Naive thymus-derived CD4-positive, alpha-beta T cell (primary cell): ENCODE measurements at places on chromosomes 7 and 10. TPM values are rescaled to one million over a fixed set of nuclear protein-coding genes. Genes with fewer than 3 reads are reported as not detected.
A peak's percentile ranks its signal among the peaks of the same experiment; 100 is the strongest.

DNA sequence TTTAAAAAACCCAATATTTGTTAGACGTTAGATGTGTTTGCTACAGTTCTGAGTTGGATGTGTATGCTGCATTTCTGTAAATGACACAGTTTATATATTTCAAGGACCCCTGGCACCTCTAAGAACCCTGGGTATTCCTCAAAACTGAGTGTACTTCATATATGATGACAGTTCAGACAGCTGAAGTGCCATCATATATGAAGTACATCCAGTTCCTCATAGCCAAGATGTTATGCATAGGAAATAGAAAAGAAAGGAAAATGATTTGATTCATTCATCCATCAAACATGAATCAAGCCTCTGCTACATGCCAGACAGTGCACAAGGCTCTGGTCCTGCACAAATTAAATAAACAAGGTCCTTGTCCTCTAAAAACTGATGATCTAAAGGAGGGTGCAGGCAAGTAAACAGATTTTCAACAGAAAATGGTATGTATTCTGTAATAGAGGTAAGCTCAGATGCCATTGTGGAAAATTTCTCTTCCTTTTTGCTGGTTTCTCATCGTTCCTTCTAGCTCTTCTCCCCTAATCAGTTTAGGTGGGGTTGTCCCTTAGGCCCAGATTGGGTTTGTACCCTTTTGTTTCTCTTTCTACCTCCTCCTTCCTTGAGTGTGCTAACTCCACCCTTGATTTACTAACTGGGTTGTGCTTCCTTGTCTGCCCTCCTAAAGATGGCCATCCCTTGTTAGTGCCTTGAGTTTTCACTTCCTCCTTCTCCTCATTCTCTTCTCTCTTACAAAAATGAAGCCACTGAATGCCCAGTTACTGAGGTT is 25.3 kb upstream of the SMIM30 start:
- H3K4me1 ChIP-seq: no peaks in the 10 kb centered on the region
- H3K4me3 ChIP-seq: no peak overlapping the region
- DNase-seq: no peak

DNA sequence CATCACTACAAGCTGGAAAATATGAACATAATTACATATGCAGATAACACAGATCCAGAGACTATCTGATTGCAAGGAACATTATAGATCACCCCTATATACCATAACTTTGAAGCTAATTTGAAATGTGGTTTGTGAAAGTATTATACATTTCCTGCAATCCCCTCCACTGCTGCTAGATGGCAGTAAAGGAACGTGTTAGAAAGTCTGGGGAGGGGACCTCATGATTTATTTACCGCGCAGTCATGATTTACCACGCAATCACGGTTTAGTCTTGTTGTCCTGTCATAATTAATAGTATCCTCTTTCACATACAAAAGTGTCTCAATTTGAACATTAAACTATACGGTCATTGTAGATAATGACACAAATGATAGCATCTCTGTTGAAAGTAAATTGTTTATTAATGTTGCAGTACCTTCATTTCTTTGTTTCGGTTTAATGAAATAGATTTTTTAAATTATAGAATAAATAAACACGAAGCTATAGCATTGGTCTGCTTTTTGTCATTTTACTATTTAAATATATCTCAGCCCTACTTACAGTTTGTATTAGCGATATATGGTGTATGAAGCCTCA is 145.3 kb upstream of the PRSS1 start:
- no peaks in the 10 kb centered on the region for H3K4me1 ChIP-seq
- H3K27ac ChIP-seq: no peak overlapping the region
- no peaks in the 10 kb centered on the region for H3K36me3 ChIP-seq
- no peak overlapping the region for H3K4me3 ChIP-seq
- DNase-seq: peak; percentile 64
- no peaks in the 10 kb centered on the region for H3K27me3 ChIP-seq

DNA sequence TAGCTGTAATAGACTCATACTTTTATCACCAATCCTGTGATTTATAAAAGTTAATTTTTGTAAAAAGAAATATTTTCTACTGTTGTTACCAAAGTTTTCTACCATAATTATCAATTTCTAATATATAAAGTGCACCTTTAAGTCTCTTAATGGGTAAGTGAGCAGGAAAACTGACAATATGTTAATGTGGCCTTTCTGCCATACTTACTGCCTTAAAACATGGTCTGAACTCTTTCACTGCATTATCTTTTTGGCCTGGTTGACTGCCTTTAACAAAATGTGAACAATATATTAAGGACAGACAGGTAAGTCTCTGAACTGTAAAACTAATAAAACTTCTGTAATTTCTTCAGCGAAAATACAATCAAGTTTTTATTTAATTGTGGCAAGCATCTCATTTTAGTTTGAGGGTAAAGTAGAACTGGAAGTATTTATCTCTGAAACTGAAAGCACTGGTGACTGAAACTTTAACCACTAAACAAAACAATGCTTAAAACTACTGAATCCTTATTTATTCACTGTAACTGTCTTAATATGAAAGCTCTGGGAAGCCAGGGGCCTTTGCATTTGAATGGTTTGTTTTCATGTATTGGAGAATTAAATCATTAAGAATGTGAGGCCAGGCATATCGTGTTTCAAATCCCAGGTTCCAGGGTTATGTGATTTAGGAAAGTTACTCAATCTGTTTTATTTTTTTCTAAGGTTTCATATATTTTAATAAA is 948.8 kb upstream of the POT1 start:
- no peak for DNase-seq
- H3K27me3 ChIP-seq: no peaks in the 10 kb centered on the region
- H3K36me3 ChIP-seq: no peaks in the 10 kb centered on the region
- no peak overlapping the region for H3K27ac ChIP-seq
- no peak overlapping the region for H3K4me3 ChIP-seq

DNA sequence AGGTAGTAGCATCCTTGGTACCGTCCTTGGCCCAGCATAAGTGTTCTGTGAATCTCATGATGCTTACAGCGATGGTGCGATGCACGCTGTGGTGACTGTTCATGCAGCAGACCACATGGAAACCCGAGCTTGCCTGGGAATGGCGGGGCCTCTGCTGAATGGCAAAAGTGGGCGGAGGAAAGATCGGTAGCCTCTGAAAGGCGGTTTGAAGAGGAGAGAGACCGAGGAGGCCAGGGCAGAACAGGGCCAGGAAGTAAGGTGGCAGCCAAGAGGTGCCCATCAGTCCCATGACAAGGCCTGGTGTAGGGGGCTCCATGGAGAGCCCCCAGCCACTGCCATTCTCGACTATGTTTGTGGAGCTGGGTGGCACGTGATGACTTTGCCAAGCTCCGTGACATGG is 33.2 kb upstream of the CNPY1 start:
- no peaks in the 10 kb centered on the region for H3K36me3 ChIP-seq
- H3K4me3 ChIP-seq: no peak overlapping the region
- H3K27ac ChIP-seq: no peak overlapping the region
- DNase-seq: no peak
- H3K27me3 ChIP-seq: no peaks in the 10 kb centered on the region

The SUV39H2 gene
- total RNA-seq: 7.4 TPM

The HKDC1 gene
- total RNA-seq: 2.2 and 3.8 TPM in 2 replicates

The VDAC2 gene
- 137 and 138 TPM in 2 replicates for total RNA-seq

The ECD gene
- 42.7 TPM for total RNA-seq
